ENCODE measurements at places on chromosomes 5 and 9. TPM values are rescaled to one million over a fixed set of nuclear protein-coding genes. Genes with fewer than 3 reads are reported as not detected.

Gene F2R
- 5.3 TPM for total RNA-seq

DNA sequence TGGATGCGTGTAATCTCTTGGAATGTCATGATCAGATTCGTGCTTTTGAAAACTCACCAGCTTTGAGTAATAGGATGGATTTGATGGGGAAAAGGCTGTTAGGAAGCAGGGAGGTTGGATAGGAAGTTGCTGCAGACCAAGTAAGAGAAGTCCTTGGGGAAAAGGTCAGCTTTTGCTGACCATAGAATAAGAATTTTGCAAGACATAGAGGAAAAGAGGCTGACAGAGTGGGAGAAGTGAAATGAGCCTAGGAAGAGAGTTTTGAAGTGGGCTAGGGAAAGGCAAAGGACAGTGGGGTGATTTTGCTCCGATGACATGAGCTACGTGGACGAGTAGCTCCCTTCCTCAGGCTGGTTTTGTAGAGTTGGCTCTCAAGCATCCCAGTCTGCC, 31.5 kb downstream of the RHOBTB3 start:
- DNase-seq, result no peak

DNA sequence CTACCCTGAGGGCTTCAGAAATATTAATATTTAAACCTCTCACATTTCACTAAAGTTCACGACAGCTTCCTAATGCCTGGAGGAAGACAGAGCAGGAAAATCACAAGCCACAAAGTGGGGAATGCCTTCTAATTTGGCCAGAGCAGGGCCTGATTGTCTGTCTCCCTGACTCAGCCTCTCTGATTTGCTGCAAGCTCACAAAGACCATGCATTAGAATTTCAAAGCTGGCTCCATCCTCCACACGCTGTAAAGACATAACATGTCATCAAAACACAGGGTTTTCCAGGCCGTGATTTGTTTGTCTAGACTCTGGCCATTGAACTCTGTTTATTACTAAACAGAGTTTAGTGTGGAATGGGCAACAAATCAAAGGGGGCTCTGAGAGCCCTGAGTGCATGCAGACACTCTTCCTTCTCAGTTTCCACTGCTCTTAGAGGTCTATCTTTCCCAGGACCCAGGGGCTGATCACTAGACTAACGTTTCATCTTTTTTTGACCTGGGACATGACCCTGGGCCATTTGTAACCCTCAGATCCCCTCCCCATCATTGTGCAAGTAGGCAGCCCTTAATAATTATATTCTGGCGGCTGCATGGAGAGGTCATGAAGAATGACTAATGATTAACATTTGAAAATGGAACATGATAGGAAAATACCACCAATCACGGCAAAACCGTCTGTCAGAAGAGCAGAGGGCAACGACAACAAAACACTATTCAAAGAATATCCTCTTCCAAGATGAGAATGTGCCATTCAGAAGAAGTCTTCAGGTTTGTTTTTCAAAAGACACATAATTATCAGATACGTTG, 140.2 kb downstream of the ENC1 start:
- DNase-seq, result no peak

DNA sequence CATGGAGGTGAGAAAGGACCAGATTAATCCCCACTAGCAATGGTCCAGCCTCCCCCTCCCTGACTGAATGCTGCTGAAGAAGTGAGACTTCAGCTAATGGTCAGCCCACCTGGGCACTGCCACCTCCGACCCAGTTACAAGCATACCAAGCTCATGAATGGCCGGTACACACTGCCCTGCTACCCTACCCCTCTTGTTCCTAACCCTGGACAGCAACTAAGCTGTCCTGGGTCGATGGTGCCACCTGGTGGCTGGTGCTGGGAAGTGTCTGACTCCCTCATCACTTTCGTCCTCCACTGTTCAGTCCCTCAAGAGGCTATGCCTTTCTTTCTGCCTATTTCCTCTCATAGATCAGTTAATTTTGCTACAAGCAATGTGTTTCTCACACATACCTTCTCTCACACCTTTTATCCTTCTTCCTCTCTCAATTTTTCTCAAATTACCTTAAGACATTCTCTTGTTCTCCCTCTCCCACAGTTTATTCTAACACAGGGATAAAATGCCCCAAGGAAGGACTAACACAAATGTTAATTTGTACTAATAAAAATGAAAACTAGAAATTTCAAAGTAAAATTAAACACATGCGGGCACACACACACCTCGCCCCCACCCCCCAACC, 42.4 kb downstream of the PAX5 start:
- no peak for DNase-seq

- DNase-seq, result no peak
These were observed 19.3 kb downstream of the SLC26A2 start for GRCh38 chr5:149979896-149980295.

Gene GABRG2
- not detected for total RNA-seq

Gene IL5
- total RNA-seq, result not detected

Gene WDR31
- total RNA-seq, result 13.8 TPM

DNA sequence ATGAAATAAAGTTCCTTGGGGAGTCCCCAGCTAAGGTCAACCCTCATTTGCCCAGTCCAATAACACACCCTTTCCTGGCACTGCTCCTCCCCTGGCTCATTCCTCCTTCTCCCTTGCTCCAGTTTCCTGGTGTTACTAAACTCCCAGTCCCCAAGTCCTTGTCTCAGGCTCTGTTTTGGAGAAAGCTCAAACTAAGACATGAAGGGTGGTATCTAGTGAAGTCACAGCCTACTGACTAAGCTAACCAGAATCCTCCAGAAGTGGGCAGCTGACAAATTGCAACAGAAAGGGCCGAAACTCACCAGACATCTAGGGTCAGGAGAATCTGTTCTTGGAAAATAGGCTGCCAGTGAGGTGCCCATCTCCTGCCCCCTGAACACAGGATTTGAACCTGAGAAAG, 118.7 kb upstream of the NEK6 start:
- no peak for DNase-seq

DNA sequence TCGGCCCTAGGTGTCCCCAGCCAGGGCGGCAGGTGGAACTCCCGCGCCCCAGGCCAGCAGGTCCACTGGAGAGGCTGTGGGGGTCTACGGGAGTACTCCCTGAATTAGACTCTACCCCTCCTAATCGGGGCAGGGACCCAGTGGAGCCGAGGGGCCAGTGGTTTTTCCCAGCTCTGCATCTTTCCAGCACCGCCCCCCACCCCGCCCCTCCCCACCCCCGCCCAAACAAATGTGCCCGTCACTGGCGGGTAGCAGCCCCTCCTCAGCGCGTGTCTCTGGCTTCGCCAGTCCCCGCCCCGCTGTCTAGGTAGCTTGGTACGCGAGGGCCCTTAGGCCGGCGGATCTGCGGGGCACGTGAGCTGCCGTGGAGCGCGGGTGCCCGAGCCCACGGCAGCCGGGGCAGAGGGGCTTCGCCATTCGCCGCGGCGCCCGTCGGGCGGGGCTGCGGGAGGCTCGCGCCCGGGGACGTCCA, 7.0 kb downstream of the UNC5A start:
- no peak for DNase-seq

GRCh38 chr5:158560170-158560569, 539.5 kb downstream of the EBF1 start:
- DNase-seq, result peak; percentile 55

Gene STRBP
- total RNA-seq, result 20.3 TPM

Data from Right ventricle myocardium superior (tissue), 1 donor.